ENCODE measurements at places on chromosomes 13 and 19.

DNA sequence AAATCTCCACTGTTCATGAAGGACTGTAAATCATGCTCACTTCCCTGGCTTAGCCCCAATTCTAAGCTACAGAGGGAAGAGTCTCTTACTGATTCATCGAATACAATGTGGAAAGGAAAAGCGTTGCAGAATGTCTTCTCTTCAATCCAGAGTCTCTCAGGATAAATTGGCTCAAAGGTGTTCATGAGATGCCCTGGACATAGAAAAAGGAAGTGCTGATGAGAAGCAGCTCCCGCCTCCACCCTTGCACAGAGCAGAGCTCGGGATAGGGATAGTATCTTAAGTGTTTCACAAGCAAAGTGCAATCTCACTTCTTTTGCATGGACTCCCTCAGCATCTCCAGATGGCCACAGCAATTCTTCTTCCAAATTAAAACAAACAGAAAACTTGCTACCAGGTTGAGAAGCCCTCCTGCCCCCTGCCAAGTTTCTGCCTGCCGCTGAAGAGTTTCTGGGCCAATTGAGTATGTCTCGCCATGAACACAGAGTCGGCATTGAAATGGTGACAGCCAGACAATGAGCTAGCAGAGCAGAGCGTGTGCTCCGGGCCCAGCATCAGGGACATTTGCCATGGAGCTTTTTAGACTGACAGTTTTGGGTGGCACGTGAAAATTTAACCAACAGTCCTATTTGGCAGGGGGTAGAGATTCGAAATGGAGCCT is 85.7 kb downstream of the C13orf42 start:
- no peak for DNase-seq

GRCh38 chr13:100235311-100235901 is 146.5 kb downstream of the PCCA start:
- DNase-seq: no peak

GRCh38 chr13:94658926-94659597 is 53.3 kb downstream of the SOX21 start:
- DNase-seq: no peak

- no peak for DNase-seq
These were observed 296.5 kb upstream of the MIR17HG start for GRCh38 chr13:91050970-91051369.

DNA sequence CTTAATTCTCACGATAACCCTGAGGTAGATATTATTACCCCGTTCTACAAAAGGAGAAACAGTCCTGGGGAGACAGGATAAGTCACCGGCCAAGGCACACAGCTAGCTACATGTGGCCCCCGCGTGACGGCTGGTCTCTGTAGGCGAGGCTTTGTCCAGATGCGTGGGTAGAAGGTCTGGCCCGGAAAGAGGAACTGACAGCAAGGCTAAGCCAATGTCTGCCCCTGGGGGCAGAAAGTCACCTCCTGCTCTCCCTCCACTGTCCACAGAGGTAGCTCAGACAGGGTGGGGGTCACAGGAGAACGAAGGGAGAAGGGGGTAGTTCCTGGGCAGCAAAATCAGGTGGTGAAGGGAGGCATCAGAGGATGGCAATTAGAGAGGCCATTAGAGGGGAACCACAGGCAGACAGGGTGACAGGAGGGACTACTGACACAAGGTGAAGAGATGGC is 1.8 kb downstream of the APOC4 start:
- no peak for DNase-seq
